D341Med (cell line): ENCODE measurements at places on chromosomes 11 and 22.

- no peak for DNase-seq
Measured at GRCh38 chr11:72773291-72773690, 20.6 kb downstream of the STARD10 start.

DNA sequence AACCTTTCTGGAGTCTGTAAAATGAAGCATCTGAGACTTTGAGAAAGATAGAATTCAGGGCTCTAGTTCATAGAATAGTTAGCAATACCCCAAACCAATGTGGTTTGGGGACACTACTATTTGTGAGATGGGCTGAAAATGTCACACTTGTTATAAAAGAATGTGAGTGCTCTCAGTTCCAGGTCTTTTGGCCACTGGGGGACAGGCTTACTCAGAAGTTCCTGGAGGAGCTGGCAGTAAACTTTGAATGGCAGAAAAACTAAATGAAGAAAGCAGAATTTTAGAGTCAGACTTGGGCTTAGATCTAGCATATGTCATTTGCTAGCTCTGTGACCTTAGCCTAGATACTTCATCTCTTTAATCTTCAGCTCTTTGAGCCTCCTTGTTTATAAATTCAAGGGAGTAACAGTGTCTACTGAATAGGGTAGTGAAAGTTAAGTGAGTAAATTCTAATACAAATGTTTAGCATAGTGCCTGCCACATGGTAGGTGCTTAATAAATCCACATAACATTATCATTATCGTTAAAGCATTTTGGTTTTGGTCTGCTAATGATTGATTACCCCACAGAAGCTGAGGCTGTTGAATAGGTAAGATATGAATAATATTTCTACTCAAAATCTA, 3.7 kb downstream of the LYVE1 start:
- no peak for DNase-seq

GRCh38 chr11:36447514-36447913, 62.6 kb downstream of the TRAF6 start:
- no peak for DNase-seq

GRCh38 chr11:124944565-124944964, 8.7 kb upstream of the HEPACAM start:
- no peak for DNase-seq

GRCh38 chr11:5196067-5196466, 4.4 kb downstream of the OR51V1 start:
- no peak for DNase-seq

DNA sequence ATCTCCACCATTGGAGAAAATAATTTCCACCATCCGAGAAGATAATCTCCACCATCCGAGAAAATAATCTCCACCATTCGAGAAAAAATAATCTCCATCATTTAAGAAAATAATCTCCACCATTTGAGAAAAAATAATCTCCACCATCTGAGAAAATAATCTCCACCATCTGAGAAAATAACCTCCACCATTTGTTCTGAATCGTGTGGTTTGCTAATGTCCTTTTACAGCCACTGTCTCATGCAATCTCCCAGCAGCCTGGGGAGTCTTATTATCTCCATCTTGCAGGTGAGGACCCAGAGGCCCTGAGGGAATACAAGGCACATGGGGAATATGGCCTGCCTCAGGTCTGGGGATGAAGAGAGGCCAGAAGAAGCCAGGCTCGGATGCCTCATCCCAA, 54.1 kb upstream of the TCF20 start:
- DNase-seq, result no peak

GRCh38 chr22:39480557-39480956, 21.5 kb upstream of the MIEF1 start:
- DNase-seq, result no peak

DNA sequence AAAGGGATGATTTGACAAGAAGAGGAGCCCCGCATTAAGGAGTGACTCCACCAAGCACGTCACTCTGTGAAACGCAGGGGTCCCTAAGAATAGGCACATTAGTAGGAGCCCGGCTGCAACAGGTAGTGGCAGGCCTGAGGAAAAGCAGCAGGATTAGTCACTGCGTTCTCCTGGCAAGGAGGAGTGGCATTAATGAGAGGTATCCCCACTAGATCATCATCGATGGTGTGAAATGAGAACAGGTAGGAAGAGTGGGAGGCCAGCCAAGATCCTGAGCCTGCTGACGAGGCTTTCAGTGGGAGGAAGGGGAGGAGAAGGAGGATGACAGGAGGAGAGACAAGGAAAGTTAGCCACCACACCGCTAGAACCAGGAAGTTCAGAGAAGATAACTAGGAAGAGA, 38.6 kb downstream of the NRXN2 start:
- DNase-seq, result no peak

DNA sequence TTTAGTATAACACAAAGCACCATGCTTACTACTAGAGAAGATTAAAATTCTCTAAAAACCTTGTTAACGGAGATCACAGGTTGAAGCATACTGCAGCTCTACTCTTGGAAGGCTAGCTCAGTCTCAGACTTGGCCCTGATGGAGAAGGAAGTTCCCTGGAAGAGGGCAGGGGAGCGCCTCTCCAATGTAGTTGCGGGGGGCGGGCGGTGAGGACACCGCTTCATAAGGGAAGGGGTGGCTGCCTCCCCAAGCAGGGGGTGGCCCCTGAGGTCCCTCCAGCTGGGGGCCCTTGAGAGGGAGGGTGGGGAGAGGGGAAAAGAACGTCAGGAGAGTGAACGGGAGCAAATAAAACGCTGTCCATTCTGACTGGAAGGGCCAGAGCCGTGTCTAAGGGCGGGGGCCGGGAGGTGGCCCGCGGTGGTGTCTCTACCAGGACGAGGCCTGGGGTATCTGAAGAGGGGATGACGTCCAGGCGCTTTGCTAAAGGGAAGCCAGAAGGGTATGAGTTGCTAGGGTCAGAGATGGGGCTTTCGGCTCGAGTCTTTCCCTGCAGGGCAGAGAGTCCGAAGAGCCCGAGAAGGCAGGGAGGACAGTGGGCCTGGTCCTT, 553 bp upstream of the USP47 start:
- DNase-seq, result no peak

DNA sequence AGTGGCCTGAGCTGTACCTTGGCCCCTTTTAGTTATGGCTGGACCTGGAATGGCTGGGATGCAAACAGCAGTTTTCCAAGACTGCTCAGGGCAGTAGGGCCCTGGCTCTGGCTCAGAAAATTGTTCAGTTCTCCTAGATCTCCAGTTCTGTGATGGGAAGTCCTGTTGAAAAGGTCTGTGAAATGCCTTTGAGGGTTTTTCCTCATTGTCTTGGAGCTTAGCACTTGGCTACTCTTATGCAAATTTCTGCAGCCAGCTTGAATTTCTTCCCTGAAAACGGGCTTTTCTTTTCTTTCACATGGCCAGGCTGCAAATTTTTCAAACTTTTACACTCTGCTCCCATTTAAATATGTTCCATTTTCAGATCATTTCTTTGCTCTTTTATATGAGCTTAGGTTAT, 33.2 kb downstream of the OR4A15 start:
- DNase-seq, result no peak

DNA sequence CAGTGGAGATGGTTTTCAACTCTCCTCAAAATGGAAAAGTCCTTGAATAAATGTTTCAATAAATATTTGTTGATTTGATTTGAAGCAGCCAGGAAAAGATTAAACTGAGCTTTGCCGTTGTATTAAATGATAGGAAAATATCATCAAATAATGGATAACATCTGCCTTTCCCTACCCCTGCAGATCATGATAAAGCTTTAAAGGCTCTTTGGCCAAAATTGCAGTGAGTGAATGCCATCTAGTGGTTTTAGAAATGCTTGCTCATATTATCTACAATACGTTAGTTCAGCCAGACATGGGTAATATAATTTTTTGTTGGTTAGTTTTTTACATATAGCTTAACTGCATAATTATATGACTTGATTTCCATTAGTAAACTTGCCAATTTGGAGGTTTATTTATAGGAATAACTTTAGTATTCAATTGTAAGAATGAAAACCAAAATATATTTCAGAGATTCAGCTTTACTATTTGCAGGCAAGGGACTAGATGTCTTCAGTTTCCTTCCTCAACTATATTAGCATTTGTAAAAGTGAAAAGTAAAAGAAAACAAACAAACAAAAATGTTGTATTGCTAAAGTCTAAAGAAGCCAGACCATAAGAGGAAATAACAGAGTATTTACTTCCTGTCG, 159.2 kb downstream of the MSANTD4 start:
- peak; percentile 43 for DNase-seq

DNA sequence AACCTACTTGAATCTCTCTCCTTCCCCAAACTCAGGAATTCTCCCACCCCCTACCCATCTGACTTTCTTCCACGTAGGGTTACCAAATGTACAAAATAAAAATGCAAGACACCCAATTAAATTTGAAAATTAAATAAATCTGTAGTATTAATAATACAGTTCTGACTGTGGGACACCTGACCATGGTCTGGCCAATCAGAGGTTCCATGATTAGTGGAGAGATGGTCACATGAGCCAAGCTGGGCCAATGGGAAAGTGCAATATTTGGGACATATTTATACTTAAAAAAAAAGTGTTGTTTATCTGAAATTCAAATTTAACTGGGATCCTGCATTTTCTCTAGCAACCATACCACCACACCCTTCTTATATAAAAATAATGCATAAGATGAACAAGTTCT, 29.8 kb upstream of the ASPHD2 start:
- DNase-seq, result no peak

- DNase-seq, result no peak
Measured at GRCh38 chr11:35978183-35978582, 34.3 kb downstream of the LDLRAD3 start.

DNA sequence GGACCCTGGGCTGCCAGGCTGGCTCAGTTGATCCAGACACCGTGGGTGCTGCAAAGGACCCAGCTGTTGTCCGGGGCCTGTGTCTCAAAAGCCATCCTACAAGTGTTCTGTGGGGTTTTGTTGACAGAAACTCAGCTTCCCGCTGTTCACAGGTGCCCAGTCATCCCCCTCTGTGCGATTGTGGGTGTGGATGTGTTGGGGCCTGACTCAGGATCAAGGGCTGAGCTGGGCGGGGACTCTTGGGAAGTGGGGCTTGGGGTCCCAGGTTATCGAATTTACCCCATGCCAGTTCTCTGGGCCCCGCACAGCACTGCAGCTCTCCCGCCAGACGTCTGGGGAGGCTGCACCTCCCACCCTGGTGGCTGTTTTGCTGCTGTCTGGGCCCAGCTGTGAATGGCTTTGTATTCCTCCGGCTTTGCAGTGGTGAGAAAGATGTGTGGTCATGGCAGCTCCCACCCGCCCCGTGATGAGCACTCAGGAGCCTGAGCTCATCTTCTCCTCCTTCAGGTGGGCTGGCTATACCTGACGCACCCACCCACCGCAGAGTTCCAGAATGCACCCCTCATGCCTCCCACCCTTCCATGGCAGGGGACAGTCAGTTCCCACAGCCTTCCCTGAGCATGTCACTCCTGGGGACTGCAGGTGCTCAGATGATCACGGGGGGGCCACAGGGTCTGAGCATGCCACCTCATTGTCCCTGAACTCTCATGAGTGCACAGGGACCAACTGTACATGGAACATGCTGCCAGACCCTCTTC, 3.6 kb upstream of the AP2A2 start:
- DNase-seq, result no peak

- DNase-seq, result no peak
Measured at GRCh38 chr11:133491680-133492383, 40.5 kb downstream of the OPCML start.

DNA sequence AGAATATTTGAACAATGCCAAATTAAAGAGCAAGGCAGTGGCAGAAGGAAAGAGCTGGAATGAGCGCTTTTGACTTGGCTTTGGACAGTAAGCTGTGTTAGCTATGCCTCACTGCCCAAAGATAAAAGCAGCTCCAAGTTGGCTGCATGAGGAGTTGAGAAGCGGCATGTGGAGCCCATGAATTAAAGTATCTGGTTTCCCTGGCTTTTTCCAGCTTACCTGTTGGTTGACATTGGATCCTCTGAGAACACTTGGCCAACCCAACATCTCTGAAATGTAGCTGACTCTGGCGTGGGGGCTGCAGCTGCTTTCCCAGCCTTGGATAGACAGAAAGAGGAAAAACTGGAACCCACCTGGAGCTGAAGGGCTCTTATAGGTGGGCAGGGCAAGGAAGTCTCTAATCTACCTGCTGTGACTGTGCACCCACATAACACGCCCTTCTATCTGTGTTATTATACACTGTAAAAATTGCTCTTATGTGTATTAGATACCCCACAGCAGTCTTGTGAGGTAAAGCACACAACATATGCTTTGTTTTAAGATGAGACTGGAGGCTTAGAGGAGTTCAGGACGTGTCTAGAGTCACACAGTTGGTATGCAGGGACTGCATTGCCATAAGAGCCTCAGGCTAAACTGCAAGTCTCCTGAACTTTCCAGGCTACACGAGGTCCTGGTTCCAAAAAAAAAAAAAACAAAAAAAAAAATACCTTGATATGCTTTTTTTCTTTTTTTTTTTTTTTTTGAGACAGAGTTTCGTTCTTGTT, 5.8 kb downstream of the UBASH3B start:
- DNase-seq, result no peak

DNA sequence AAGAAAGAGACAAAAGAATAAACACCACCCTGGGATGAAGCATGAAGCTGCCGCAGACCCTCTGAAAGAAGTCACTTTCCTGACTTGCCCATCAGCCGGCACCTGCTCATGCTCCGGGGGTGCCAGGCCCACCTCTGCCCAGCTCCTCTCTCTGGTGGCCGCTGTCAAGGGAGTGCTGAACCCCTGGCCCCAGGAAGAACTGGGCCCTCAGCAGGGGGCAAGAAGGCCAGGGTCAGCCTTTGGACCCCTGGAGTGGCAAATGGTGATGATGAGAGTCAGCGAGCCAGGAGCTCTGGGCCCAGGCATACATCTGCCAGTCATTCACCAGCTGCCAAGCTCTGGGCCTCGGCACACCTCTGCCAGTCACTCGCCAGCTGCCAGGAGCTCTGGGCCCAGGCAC, 17.4 kb downstream of the TTLL8 start:
- peak; percentile 20 for DNase-seq

GRCh38 chr22:42617155-42617983, 2.7 kb upstream of the POLDIP3 start:
- no peak for DNase-seq

GRCh38 chr11:115222863-115223530, 281.2 kb downstream of the CADM1 start:
- no peak for DNase-seq

DNA sequence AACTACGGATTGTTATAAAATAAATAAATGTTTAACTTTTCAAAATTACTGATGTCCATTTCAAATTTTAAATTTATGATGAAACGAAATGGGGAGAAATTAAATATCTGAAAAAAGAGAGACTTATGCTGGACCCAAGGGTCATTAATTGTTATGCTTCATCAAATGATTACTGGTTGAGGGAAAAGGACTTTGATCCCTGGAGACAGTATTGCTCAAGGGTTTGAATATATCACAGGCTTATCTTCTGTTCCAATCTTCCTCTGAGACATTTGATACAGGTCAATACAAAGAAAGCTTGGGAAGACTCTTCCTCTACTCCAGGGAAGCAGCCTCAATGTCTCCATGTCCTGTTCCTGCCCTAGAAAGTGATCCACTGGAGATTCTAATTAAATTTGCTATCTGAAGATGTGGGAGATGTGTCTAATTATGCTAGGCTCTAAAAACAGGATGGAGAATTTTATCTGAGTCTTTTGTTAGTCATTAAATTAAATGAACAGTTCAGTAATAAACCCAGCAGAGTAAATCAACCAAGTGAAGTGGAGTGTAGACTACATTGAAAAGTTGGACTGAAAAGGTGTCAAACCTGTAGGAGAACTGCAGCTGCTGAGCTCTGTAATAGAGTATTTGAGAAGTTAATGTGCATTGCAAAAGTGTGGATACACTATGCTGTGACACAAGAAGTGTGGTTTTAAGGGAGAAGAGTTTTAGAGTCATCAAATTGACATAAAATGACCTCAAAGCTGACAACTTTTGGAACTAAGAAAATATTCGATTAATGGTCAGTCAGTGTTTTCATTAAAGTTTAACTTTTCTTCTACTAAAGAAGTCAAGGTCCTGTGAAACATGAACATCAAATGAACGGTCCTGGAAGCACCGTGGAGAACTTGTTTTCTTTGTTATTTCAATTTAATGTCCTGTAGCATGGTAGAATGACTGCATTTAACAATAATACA, 623.7 kb upstream of the CCDC90B start:
- no peak for DNase-seq
